ENCODE measurements at places on chromosomes 16 and 17.

DNA sequence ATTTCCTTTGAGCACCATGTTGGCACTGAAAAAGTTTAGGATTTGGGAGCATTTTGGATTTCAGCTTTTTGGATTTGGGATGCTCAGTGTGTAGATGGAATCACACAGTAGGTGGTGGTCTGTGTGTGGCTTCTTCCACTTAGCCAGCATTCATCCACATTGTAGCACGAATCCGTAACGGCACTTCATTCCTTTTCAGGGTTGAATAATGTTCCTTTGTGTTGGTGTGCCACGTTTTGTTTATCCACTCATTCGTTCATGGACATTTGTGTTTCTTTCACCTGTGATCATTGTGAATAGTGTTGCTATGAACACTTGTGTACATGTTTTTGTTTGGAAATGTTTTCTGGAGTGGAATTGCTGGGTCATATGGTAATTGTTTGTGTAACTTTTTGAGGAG lies 85.1 kb downstream of the RAP1GAP2 start:
- DNase-seq, result no peak

DNA sequence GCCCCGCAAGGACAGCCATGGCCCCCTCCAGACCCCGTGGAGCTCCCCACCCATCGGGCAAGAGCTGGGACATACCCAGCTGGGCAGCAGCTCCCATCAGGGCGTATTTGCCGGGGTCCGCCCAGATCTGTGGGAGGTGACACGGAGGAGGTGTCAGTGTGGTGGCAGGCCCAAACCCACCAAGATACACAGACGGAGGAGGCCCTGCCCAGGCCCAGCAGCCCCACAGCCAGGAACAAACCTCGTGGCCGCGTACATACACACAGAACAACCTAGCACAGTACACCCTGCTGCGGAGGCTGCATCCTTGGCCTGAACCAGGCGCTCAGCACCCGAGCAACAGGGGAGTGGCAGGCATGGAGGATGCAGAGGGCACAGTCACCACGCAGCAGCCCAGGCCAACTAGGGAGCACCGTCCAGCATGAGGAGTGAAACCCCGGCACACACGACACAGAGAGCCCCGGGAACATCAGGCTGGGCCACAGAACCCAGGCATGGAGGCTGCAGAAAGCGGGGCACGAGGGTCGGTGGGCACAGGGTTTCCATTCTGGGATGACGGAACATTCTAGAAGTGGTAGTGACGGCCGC lies 4.9 kb upstream of the CCDC154 start:
- no peak for DNase-seq

DNA sequence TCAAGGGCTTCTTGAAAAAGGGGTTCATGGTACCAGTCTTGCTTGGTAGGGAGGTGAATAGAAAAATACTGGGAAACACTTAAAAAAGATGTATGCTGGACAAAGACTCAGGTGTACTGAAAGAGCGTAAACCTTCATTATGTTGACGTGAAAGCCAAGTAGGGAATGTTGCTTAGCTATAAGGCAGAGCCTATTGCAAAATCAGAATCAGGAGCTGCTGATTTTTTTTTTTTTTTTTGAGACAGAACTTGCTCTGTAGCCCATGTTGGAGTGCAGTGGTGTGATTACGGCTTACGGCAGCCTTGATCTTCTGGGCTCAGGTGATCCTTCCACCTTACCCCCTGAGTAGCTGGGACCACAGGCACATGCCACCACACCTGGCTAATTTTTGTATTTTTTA lies 3.9 kb downstream of the TMEM94 start:
- DNase-seq, result no peak

GRCh38 chr17:34420254-34420766 lies 57.3 kb upstream of the CCL1 start:
- no peak for DNase-seq

- no peak for DNase-seq
These were observed 20.7 kb upstream of the MYLK3 start for GRCh38 chr16:46768809-46769208.

GRCh38 chr17:55161935-55162555 lies 102.7 kb upstream of the HLF start:
- DNase-seq, result peak; percentile 78

GRCh38 chr17:66351033-66351432 lies 48.6 kb downstream of the PRKCA start:
- no peak for DNase-seq

GRCh38 chr17:77445760-77446532 lies 305.2 kb downstream of the SEC14L1 start:
- no peak for DNase-seq

DNA sequence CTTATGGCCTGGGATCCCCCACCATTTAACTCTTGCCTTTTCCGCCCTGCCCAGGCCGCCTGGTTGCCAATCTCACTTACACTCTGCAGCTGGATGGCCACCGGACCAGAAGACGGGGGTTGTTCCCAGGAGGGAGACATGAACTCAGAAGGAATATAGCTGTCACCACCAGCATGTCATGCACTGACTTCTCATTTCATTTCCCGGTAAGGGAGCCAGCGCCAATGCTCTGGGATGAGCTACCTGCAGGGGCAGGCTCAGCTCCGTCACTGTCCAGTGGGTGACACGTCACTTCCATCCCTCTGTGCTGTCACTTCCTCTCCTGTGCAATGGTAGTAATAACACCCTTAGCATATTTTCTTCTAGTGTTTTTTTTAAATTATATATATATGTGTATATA lies 26.7 kb downstream of the ITGAL start:
- no peak for DNase-seq

DNA sequence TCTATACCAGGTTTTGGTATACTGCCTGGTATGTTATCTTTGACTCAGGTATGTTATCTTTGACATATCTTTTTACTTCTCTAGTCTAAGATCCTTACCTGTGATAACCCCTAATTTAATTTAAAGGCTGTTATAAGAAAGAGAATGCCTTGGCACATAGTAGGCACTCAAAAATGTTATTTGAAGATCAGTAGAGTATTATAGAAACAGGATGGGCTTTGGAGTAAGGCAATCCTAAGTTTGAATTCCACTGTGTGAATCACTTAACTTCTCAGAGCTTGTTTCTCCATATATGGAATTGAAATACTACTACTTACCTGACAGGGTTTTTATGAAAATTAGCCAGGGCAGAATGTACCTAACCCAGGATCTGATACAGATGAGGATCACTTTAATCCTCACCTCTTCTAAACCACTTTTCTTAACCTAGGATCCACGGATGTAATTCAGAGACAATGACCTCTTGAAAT lies 1.2 kb downstream of the BRIP1 start:
- DNase-seq, result no peak

- peak; percentile 92 for DNase-seq
These were observed 225.6 kb downstream of the MSI2 start for GRCh38 chr17:57481910-57482391.

- peak; percentile 23 for DNase-seq
These were observed 527 bp upstream of the UBE2Z start for GRCh38 chr17:48907713-48908046.

DNA sequence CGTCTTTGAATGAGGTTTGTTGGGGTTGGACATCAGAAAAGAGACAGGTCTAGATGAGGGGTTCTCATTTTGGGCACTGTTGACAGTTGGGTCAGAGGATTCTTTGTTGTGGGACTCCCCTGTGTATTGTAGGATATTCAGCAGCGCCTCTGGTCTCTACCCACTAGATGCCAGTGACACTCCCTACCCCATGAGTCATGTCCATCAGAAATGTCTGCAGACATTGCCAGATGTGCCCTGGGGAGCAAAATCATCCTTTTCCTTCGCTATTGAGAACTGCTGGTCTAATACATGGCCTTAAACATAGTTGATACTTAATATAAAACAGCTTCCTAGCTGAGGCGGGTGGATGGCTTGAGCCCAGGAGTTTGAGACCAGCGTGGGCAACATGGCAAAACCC lies 3.1 kb downstream of the ABAT start:
- DNase-seq, result no peak

GRCh38 chr17:14015271-14015670 lies 54.0 kb upstream of the COX10 start:
- DNase-seq, result no peak

- no peak for DNase-seq
These were observed 32.4 kb downstream of the SMARCE1 start for GRCh38 chr17:40615068-40615840.

- DNase-seq, result no peak
These were observed 21.9 kb downstream of the NME3 start for GRCh38 chr16:1749152-1750117.

- DNase-seq, result no peak
These were observed 3.8 kb upstream of the NAT9 start for GRCh38 chr17:74779948-74780400.

GRCh38 chr16:16774389-16774788 lies 395.4 kb downstream of the NPIPA7 start:
- DNase-seq, result no peak

- DNase-seq, result no peak
These were observed 15.5 kb downstream of the HIC1 start for GRCh38 chr17:2070241-2071023.

DNA sequence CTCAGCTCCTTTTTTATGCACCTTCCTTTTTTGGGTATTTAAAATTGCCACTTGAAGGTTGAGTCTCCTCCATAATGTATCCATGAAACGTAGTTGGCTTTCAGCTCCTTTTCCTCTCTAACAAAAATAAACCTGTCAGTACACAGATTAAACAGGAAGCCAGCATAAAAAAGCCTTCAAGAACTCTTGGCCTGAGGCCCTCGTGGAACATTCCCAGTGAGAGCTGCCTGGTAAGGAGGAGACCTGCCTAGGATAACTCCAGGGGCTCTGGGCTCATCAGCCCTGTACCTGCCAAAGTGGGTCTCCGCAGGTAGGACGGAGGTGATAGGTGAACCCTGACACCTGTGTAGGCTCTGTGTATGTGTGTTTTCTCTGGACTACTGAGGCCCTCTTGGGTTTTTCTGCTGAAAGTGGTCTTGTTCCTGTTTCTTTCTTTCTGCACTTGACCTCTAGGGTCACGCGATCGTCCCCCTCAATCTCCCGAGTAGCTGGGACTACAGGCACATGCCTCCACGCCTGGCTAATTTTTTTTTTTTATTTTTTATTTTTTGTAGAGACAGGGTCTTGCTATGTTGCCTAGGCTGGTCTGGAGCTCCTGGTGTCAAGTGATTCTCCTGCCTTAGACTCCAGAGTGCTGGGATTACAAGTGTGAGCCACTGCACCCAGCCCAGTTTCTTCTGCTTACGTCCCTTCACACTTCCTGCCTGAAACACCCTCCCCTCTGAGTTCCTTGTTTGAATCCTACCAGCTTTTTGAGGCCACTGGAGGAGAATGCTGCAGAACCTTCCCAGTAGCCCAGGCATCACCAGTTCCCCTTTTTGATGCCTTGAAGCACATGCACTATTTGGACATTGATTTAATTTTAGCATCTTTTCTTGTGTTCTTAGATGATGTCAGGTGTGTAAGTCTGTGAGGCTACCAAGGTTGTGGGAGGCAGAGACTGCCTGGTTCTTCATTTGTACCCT lies 9.8 kb downstream of the PGS1 start:
- no peak for DNase-seq

DNA sequence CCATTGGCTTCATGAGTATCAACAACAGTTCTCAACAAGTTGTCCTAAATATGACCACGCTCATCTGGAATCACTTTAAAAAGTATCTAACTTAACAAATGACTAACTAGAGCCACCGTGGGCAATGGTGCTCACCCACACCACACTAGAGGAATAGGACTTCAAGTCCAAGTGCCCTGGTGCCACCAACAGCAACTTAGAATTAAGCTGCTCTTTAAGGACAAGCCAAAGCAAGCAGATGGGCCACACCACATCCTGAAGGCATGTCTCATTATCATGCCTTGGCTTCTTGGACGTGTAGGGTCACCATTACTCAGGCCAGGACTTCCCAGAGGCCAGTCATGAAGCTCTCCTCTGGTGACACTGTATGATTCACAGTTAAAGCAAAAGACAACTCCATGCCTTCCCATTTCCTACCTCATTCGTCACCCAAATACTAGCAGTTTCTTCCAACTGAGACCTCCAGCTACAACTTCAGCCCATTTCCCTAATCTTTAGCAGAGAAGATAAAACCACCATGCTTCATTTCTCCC lies 9.4 kb upstream of the SLC6A4 start:
- peak; percentile 53 for DNase-seq

GRCh38 chr16:22810226-22810625 lies 3.7 kb upstream of the HS3ST2 start:
- DNase-seq, result no peak

GRCh38 chr17:3794557-3795389 lies 6.2 kb downstream of the ITGAE start:
- DNase-seq, result no peak

GRCh38 chr16:84732674-84733352 lies 33.0 kb downstream of the USP10 start:
- DNase-seq, result no peak

GRCh38 chr17:55002458-55002857 lies 33.9 kb downstream of the STXBP4 start:
- DNase-seq, result no peak

DNA sequence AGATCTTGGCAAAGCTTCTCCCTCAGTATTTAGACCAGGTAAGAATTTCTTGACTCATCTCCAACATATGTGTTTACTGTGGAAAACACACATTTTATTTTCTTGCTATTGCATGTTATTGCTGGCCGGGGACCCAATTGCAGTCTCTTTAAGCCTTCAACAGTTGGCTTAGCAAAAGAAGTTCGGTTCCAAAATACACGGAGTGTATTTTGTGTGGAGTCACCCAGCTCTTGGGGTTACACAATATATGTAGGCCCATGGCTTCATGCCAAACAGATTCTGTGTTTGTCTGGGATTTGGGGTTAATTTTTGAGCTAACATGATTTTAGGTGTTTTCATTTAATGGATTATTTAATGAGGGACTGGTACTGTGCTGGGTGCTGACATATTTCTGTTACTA lies 4.0 kb downstream of the ALDH3A2 start:
- no peak for DNase-seq

- no peak for DNase-seq
These were observed 1.1 kb downstream of the SPEM3 start for GRCh38 chr17:7429722-7430121.

DNA sequence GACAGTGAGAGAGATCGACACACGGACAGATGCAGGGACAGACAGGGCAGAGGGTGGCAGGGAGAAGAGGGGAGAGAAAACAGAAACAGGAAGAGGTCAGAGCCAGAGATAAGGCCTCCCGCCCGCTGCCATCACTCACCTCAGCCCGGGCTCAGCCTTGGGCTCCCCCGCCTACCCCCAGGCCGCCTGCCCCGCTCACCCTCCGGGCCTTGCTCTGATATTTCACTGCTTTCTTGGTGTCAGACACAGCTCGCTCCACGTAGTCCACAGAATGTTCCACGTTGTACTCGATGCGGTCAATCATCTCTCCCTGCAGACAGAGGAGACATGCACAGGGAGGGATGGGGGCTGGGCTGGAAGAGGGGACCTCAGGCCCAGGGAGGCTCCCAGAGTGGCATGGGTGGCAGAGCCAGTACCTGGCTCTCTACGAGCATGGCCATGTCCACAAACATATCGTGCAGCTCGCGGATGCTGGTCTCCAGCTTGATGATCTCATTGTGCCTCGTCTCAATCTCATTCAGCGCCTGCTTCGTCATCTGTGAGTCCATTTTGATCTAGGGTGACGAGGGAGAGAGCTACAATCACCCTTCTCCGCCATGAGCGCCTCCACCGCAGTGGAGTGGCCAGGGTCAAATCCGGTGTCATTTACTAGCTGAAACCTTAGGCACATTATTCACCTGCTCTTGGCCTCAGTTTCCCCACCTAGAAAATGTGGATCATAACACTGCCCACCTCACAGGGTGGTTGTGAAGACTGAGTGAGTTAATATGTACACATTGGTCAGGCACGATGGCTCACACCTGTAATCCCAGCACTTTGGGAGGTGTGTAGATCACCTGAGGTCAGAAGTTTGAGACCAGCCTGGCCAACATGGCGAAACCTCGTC lies 8.2 kb downstream of the HSD3B7 start:
- DNase-seq, result no peak

Measured in BJ (cell line).